ENCODE measurements at places on chromosomes 4 and X. TPM values are rescaled to one million over a fixed set of nuclear protein-coding genes. Genes with fewer than 3 reads are reported as not detected.

The XPNPEP2 gene
- total RNA-seq, result 5.3 TPM

The TGIF2LX gene
- total RNA-seq, result not detected

DNA sequence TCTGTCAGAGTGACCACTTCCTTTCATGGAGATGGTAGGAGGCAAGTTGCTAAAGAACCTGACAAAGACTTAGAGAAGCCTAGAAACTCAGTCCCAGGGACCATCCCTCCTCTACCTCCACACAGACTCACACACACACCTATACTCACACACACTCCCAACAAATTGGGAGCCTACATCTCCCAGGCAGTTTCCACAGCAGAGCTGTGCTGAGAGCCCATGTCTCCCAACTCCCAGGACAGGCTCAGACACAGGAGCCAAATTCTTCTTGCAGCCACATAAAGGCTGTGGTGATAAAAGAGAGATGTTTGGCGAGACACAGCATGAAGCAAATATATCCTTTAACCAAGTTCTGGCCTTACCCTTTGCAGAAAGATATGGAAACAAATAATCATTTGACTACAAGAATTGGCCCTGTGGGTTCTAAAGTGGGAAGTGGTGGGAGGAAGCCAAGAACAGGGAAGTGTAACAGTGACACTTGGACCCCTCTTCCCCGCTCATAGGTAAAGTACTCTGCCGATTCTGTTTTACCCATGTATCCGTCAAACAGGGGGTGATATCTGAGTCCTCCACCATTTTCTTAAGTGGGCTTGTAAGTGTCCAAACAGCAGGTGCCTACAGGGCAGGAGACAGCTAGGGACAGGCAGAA lies 11.0 kb upstream of the IDS start:
- no peak for DNase-seq

GRCh38 chrX:44784241-44784640 lies 59.6 kb upstream of the DUSP21 start:
- DNase-seq, result no peak

GRCh38 chr4:89352541-89352940 lies 44.9 kb upstream of the GPRIN3 start:
- no peak for DNase-seq

- no peak for DNase-seq
Observed at GRCh38 chr4:155342142-155342541, 34.6 kb downstream of the MAP9 start.

GRCh38 chrX:4315891-4316290 lies 602.4 kb upstream of the PRKX start:
- no peak for DNase-seq

DNA sequence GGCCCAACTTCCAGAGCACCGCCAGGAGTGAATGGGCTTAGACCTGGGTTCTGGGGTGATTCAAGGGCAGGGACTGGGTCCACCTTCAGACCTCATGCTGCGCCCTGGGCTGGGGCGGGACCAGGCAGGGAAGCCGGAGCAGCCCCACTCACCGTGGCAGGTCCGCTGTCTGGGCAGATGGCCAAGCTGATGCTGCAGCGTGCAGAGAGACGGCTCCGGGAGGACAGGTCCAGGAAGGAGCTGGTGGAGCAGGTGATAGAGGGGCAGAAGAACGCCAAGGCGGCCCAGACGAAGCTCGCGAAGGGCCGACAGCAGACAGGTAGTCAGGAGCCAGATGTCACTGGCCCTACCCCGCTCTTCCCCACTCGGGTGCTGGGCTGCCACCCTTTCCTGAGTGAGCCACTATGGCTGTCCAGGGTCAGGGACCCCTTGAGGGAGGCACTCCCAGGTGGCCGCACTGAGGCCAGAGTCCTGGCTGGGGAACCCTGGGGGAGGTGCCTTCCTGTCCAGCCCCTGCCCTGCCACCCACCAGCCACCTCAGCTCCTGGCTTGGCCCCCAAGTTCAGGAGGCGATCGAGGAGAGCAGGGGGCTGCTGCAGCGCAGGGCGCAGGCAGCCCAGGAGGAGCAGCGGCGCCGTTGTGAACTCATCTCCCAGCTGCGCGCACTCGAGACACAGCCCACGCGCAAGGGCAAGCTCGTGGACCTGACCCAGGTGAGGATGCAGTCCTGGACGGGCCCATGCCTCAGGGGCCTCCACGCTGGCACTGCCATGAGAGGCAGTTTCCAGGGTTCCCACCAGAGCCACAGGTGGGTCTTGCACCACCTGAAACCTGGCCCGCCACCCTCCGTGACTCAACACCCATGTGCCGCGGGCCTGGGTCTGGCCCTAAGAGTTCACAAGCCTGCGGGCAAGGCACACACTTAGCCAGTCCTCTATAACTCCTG lies 10.1 kb upstream of the RNF4 start:
- DNase-seq, result no peak

- no peak for DNase-seq
Observed at GRCh38 chr4:142085513-142086292, 449.3 kb downstream of the IL15 start.

- DNase-seq, result no peak
Observed at GRCh38 chrX:108160309-108160708, 68.7 kb downstream of the ATG4A start.

DNA sequence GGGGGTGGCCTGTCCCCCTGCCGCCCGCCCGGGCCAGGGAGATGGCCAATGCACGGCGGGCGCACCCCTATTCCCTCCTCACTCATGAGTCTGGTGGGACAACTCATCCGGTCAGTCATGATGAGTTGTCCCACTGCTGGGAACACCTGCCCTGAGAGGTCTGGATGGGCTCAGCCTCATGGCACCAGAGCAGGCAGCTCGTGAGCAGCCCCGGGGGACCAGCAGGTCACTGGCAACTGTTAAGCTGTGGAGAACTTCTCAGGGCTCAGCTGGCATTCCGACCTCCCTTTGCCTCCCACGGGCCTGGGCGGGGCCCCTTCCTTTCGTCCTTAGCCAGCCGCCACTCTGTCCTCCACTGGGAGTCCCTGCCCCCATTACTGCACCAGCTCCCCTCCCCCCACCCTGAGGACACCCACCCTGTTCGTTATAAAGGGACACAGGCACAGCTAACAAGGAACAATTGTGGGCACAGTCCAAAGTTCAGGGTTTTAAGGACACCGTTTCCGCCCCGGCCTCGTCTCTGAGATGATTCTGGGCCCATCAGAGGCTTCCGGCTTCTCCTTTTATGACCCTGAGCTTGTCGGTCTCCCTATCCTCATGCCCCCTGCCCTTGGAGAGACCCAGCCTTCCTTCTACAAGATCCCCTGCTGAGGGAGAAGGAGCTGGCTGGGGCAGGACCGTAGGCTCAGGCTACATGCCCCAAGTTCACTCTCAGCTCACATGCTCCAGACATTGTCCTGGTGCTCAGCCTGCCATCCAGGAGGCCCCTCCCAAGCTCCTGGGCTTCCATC lies 14.6 kb upstream of the KIAA0232 start:
- DNase-seq, result no peak

- no peak for DNase-seq
Observed at GRCh38 chr4:8384397-8385060, 56.0 kb downstream of the ACOX3 start.

- DNase-seq, result no peak
Observed at GRCh38 chr4:48079972-48080391, 54.1 kb downstream of the TXK start.

- no peak for DNase-seq
Observed at GRCh38 chr4:38872620-38873019, 5.0 kb downstream of the FAM114A1 start.
